Suppressor macrophage treated with lipopolysaccharide for 1 hour (primary cell): ENCODE measurements at places on chromosomes 13 and 19.

GRCh38 chr13:20465218-20465879 lies 60.3 kb downstream of the CRYL1 start:
- DNase-seq: no peak

- no peak for DNase-seq
Observed at GRCh38 chr19:31168106-31168625, 181.1 kb downstream of the TSHZ3 start.

- peak; percentile 84 for DNase-seq
Observed at GRCh38 chr19:47226426-47227351, 4.3 kb downstream of the BBC3 start.

DNA sequence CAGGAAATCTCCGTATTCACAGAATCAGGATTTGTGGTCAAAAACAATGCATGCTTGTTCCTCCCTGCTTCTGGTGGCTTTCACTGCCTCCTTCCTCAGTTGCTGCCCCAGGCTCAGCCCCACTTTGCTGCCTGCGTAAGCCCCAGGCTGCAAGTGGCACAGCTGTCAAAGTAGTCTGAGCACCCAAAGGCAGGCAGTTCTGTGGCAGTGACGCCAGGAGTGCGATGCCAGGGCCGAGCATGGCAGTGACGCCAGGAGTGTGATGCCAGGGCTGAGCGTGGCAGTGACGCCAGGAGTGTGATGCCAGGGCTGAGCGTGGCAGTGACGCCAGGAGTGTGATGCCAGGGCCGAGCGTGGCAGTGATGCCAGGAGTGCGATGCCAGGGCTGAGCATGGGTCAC lies 77.3 kb upstream of the GPR183 start:
- no peak for DNase-seq

DNA sequence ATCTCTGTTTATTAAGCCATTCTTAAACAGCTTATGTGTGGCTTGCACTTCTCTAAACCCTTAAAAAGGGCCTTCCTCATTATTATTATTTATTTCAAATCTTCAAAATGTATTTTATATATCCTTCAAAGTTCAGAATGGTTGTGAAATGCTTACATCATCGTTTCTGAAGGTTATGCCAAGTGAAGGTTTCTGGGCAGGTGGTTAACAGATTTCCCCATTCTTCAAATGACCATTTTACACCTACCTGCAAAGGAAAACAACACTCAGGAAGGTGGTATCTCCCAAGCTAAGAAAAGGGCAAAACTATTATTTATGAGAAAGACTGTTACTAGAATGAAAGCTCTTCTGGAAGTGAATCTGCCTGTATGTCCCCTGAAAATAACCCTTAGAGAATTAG lies 191.6 kb downstream of the SHISA2 start:
- DNase-seq: no peak

- no peak for DNase-seq
Observed at GRCh38 chr19:1336079-1336684, 47.5 kb upstream of the NDUFS7 start.

DNA sequence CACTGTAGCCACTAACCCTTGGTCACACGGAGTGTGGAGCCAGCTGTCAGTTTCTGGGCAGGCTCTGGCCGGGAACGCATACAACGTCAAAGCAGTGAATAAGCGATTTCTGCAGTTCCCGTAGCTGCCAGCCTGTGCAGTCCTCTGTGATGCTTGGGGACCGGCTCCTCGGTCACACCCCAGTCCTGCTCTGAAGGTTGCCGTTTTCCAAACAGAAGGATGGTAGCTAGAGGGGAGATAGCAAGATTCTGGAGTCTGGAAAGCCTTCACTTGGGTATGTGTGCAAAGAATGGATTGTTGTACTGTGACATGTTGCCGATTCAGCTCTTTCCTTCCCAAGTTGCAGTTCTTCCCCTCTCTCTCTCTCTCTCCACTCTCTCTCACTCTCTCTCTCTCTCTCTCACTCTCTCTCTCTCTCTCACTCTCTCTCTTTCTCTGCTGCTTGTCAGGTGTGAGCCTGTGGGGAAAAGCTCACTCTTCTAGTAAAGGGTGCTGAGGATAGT lies 38.7 kb upstream of the C1QTNF9 start:
- DNase-seq: peak; percentile 93

- no peak for DNase-seq
Observed at GRCh38 chr13:33994198-33994597, 176.2 kb downstream of the RFC3 start.

GRCh38 chr19:46654621-46655152 lies 6.3 kb downstream of the DACT3 start:
- DNase-seq: no peak

DNA sequence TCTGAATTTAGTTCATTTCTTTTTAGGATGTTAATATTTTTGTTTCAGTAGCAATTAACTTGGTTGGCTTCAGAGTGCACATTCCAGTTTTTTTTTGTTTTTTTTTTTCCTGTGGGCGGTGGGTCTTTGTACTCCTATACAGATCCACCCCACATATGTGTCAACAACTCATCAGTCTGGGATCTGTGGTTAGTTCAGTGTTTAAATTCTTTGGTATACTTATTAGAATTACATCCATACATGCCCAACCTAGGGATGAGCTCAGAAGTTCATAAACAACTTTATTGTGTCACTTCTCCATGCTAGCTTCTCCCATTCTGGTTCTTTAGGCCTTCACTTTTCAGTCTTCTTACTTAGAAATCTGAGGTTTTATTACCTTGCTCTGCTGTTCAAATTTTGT lies 50.9 kb downstream of the PCCA start:
- no peak for DNase-seq

DNA sequence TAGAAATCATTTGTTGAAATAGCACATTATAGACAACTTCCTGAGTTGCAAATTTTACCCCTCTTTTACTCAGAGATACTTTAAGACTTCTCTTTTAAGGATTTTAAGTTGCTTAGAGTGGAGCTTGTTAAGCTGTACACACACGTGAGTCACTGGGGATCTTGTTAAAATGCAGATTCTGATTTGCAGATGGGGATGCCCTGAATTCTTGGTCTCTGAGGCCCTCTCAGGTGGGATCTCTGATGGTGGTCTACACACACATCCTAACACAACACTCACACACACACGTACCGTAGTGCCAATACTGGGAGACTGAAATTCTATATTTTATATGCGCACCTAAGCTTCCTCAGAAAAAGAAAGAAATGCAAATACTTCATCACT lies 788.3 kb downstream of the UQCRFS1 start:
- no peak for DNase-seq

DNA sequence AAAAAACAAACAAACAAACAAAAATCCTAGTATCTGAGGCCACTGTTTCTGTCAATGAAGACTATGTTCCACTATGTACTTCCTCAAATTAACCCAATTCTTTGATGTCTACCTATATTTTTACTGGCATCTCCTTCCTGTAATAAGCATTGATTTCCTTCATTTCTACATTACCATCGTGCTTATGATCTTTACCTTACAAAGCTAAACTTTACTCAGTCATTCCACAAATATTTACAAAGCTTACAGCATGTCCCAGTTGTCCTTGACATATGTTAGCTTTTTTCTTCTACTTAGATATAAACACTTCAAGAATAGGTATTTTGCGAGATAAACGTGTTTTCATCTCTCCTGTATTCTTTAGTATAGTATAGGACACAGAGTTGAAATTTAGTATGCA lies 1090.9 kb downstream of the PCDH9 start:
- no peak for DNase-seq

DNA sequence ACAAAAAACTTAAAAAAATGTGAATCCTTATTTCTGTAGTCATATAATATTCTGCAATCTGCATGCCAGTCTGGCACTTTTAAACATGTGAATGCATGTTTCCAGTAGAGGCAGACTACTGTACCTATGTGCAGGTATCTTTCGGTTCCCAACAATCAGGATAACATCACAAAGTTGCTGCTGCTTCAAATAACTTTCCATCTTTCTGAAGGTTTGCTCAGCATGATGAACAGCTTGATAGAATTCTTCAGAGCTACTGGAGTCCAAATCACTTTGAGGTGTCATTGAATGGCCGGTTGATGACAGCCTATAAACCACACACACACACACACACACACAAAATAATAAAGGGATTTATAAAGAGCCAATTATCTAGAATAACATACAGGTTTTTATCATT lies 132.1 kb upstream of the ATXN8OS start:
- DNase-seq: no peak

DNA sequence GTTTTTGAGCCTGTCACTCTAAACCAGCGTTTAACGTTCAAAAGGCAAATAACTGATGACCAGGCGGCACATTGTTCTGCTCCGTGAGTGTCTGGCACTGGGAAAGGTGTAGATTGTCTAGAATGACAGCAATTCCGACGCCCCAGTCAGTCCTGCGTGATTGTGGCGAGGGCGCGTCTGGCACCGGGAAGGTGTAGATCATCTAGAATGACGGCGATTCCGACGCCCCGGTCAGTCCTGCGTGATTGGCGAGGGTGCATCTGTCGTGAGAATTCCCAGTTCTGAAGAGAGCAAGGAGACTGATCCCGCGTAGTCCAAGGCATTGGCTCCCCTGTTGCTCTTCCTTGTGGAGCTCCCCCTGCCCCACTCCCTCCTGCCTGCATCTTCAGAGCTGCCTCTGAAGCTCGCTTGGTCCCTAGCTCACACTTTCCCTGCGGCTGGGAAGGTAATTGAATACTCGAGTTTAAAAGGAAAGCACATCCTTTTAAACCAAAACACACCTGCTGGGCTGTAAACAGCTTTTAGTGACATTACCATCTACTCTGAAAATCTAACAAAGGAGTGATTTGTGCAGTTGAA lies 26.1 kb upstream of the NDUFS7 start:
- DNase-seq: no peak

- DNase-seq: no peak
Observed at GRCh38 chr13:51158365-51158764, 47.3 kb upstream of the C13orf42 start.

DNA sequence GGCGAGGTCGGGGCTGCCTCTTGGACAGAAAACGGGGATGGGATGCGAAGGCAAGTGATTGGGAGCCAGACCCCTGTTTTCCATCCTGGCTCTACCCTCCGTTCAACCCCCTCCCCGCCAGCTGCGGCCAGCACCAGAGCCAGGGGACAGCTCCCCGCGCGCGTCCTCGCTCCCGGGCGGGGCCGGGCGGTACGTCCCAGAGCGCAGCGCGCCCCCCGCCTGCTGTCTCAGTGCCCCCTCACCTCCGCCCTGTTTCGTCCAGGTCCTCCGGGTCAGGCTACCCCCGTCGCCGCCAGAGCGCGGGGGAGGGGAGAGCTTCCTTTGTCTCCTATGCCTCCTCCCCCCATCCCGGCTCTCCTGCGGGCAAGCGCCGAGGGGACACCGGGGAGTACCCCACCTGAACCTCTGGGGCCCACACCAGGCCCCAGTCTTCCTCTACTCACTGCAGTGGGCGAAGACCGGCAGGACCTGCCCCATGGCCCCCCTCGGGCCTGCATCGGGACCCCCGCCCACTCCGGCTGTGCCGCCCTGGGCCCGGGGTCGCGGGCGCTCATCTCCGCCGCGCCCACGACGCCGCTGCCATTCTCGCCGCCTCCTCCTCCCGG lies 396 bp downstream of the RTN2 start:
- no peak for DNase-seq

DNA sequence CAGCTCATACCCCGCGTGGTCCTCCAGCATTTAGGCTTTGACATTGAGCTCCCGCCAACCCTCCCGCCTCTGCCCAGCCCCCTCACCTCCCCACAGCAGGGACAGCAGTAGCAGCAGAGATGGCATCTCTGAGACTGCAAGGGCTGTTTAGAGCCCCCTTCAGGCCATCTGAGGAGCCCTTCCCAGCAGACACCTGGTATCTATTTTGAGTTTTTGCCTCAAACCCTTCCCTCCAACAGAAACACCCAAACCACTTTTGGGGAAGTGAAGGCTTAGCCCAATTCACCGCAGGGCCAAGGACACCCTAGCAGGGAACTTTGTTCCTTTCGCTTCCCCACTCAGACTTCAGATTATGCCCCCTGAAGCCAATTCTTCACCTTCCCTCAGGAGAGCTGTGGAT lies 6.3 kb upstream of the ZNF175 start:
- peak; percentile 38 for DNase-seq

DNA sequence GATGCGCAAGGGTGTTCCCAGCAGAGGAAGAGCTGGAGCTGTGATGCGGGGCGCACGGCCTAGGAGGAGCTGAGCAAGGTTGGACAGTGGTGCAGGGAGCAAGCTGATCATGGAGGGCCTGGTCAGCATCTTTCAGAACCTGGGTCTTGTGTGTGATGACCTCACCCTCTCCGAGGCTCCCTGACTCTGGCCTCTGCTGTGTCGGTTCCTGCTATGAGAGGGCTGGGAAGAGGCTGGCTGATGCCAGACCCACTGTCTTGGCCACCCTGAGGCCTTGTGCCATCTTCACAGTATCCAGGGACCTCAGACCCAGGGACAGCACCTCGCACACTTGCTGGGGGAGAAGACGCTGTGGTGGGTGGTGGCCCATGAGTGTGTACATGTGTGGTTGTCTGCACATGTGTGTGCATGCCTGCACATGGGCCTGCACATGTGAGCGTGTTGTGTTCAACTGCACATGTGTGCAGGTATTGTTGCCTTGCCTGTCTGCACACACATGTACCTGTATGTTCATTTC lies 16.5 kb upstream of the C13orf46 start:
- DNase-seq: no peak

GRCh38 chr13:54845351-54845965 lies 1816.8 kb downstream of the OLFM4 start:
- no peak for DNase-seq

DNA sequence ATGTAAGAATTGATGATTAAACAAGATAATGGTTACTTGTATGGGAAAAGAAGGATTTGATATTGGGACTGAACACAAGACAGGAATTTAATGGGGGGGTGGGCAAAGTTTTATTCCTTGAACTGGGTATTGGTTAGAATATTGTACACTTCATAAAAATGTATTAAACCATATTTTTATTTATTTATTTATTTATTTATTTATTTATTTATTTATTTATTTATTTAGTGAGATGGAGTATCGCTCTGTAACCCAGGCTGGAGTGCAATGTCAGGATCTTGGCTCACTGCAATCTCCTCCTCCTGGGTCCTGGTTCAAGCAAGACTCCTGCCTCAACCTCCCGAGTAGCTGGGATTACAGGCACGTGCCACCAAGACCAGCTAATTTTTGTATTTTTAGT lies 287.1 kb upstream of the SLITRK5 start:
- no peak for DNase-seq

GRCh38 chr13:50156140-50156539 lies 140.9 kb downstream of the KCNRG start:
- no peak for DNase-seq

- no peak for DNase-seq
Observed at GRCh38 chr19:31152906-31153305, 196.3 kb downstream of the TSHZ3 start.

GRCh38 chr19:35153701-35154524 lies 622 bp upstream of the FXYD5 start:
- peak; percentile 39 for DNase-seq
